GM13977 (cell line): ENCODE measurements at places on chromosomes 11 and 22.

- no peak for DNase-seq
These were observed 215.6 kb downstream of the DDX10 start for GRCh38 chr11:108880510-108880909.

DNA sequence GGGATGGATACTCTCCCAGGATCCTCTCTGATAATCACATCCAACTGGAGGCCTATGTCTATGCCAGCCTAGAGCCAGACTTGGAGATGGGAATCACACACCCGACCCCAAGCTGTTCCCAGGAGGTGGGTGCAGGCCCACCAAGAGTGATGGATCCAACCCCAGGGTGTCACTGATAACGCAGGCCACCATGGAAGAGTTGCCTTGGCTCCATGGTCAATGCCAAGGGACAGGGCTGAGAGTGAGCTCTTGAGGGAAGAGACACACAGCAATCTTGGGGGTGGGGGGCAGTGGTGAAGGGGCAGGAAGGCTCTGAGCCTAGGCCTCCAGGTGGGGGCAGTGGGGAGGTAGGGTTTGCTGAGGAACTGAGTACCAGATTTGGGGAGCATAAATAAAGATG, 16.9 kb downstream of the TUB start:
- DNase-seq: no peak

GRCh38 chr11:126202646-126203359, 8.6 kb downstream of the RPUSD4 start:
- no peak for DNase-seq

DNA sequence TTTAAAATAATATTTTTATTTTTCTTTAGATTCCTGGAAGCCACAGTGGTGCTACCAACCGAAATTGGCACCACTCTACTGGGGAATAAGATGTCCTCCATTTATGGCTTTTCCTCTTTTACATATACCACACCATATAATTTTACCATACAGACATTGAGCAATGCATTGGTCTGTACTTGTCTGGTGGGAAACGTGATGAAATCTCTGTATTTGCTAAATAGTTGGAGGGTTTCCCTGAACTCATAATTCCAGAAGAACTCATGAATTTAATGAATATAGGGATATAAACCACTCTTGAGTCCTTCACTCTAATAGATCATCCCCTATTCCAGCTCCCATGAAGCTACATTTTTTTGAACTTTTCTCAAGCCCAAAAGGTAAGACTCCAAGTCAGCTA, 28.0 kb upstream of the MMP13 start:
- DNase-seq: no peak

DNA sequence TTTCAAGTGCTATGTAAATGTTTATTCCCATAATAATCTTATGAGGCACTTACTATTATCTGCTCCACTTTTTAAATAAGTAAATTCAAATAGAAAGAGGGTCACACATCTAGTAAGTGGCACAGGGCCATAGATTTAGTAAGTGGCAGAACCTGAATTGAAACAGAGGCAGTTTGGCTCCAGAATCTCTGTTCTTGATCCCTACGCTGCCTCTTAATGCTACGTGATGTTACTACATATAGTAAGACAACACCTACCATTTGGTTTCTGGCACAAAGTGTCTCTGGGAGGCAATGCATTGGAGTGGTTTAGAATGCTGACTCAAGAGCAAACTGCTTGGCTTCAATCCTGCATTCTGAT, 1018.3 kb downstream of the DLG2 start:
- DNase-seq: no peak

GRCh38 chr22:46727813-46728364, 10.2 kb downstream of the CERK start:
- no peak for DNase-seq
